ENCODE measurements at places on chromosomes 16 and 17. TPM values are rescaled to one million over a fixed set of nuclear protein-coding genes. Genes with fewer than 3 reads are reported as not detected.

GRCh38 chr17:1379930-1380313, 20.1 kb downstream of the YWHAE start:
- peak; percentile 59 for DNase-seq
- H3K4me1 ChIP-seq, result peaks cover 69% of the 10 kb centered on the region
- H3K27me3 ChIP-seq, result no peaks in the 10 kb centered on the region
- H3K4me3 ChIP-seq, result no peak overlapping the region

- no peaks in the 10 kb centered on the region for H3K27me3 ChIP-seq
- no peak overlapping the region for H3K27ac ChIP-seq
- DNase-seq, result no peak
- H3K36me3 ChIP-seq, result peaks cover 13% of the 10 kb centered on the region
- H3K4me3 ChIP-seq, result no peak overlapping the region
Measured at GRCh38 chr16:67885545-67885944, 860 bp downstream of the NRN1L start.

The RHBDL1 gene
- total RNA-seq, result 0.57 TPM

The LAT gene
- total RNA-seq, result 250 TPM

GRCh38 chr16:66478733-66479511, 51.8 kb downstream of the BEAN1 start:
- H3K36me3 ChIP-seq, result no peaks in the 10 kb centered on the region
- peak; percentile 90 for DNase-seq
- H3K4me3 ChIP-seq, result no peak overlapping the region
- H3K27me3 ChIP-seq, result no peaks in the 10 kb centered on the region
- H3K4me1 ChIP-seq, result peaks cover 31% of the 10 kb centered on the region
- peak overlapping the region; percentile 50 for H3K27ac ChIP-seq

The NPW gene
- 2.0 TPM for total RNA-seq

The EPN3 gene
- not detected for total RNA-seq
